ENCODE measurements at places on chromosomes 3 and 15.

DNA sequence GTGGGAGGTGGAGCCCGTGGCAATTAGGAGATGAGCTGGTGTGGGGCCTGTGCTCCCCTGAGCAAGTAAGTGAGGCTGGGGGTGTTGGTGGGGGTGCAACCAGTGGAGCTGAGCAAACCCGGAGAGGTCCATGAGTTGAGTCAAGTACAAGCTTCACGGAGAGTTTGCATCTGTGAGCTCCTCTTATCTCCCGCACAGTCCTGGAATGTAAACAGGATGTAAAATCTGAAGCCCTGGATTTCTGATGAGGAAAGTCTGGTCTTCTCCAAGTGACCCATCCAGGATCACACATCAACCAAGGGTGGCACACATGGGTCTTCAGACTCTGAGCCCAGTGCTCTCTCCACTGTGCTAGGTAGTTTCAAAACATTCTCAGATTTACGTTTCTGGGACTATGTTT is 67.8 kb downstream of the LSM3 start:
- no peak for DNase-seq

GRCh38 chr15:92889390-92890107 is 10.6 kb upstream of the CHD2 start:
- DNase-seq, result no peak

DNA sequence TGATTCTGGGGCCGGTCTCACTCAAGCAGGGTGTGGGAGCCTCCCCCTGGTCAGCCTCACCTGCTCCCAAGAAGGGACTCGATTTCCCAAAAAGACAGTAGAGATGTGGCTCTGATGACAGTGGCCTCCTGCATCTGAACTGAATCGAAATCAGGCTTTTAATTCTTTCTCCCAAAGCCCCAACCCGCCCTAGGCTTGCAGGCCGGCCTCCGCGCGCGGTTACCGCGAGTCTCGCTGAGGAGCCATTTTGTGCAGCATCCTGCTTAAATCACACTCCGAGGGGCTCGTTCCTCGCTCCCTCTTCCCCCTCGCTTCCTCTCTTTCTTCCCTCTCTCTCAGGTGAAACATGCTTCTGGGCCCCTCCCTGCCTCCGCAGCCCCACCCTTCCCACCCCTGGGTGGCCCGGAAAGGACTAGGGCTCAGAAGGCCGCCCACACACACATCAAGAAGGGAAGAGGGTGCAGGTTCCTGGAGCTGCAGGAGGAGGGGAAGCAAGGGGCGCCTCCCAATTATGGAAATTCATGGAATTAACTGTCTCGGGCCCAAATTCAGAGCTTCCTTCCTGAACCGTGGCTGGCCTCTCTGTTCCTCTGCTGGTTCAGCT is 30.9 kb upstream of the POLG start:
- no peak for DNase-seq

DNA sequence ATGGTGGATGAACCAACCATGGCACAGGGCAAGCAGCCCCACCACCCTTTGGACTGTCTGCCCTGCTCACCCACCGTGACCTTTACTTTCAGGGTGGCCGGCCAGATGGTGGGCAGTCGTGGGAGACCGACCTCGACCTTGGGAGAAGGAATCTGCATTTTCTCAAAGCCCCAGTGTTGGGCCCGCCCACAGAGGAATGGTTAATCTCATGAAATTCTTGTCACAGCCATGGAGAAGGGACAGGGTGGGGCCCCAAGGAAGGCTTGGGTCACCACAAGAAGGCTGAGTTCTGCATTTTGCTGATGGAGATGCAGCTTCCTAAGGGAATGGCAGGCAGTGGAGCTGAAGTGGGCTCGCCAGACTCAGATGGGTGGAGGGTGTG is 2.9 kb downstream of the PLXND1 start:
- no peak for DNase-seq

GRCh38 chr3:106880206-106880605 is 497.0 kb upstream of the CCDC54 start:
- no peak for DNase-seq

- DNase-seq, result no peak
These were observed 107.2 kb downstream of the ARPP21 start for GRCh38 chr3:35746492-35746891.

GRCh38 chr3:46711305-46711704 is 6.4 kb downstream of the PRSS50 start:
- DNase-seq, result no peak

DNA sequence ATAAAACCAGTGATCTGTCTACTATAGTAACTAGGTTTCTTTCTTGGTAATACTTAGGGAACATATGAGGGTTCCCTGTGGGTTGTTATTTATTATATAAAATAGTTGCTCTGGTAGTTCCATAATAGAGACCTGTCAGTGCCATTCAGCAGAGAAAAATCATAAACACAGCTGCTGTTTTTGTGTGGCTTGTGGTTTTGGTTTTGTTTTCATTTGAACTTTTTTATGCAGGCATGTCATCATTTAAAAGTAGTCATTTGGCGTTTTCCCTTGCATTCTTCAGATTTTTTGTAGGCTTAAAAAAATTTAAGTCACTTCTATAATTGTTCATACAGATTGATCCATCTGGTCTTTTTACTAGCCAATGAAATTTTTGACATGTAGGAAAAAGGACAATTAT is 47.9 kb downstream of the PIK3CA start:
- DNase-seq, result no peak

- no peak for DNase-seq
These were observed 9.3 kb upstream of the IL1RAP start for GRCh38 chr3:190504354-190505125.

DNA sequence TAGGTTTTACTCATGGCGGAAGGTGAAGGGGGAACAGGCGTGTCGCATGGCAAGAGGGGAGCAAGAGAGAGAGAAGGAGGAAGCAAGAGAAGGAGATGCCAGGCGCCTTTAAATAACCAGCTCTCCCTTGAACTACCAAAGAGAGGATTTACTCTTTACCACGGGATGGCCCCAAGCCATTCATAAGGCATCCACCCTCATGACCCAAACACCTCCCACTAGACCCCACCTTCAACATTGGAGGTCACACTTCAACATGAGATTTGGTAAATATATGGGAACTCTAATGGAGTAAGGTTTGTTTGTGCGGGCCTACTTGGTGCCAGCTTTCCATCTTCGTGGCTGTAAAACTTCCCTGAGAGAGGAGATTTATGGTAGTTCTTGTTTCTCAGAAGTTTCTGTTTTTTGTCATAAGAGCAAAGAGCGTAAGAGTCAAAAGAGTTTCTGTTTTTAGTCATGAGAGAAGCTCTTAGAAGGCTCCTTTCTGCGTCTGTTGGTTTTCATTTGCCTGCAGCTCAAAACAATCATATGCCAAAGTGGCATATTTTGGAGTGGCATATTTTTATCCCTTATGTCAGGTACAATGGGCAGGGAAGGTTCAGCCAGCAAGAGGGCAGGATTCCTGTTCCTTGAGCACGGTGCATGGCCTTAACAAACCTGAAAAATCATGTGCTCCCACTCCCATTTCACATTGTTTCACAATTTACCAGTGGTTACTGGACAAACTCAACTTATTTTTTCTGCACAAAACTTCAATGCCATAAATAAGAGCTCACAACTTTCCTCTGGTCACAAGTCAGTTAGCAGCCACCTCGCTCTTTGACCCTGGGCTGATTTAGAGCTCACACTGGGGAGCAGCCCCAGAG is 12.5 kb downstream of the PML start:
- no peak for DNase-seq

- no peak for DNase-seq
These were observed 35.1 kb downstream of the USP3 start for GRCh38 chr15:63539521-63539920.

- no peak for DNase-seq
These were observed 65.1 kb downstream of the B3GNT5 start for GRCh38 chr3:183317886-183318865.

GRCh38 chr15:63628123-63628822 is 31.1 kb downstream of the FBXL22 start:
- DNase-seq, result peak; percentile 45

DNA sequence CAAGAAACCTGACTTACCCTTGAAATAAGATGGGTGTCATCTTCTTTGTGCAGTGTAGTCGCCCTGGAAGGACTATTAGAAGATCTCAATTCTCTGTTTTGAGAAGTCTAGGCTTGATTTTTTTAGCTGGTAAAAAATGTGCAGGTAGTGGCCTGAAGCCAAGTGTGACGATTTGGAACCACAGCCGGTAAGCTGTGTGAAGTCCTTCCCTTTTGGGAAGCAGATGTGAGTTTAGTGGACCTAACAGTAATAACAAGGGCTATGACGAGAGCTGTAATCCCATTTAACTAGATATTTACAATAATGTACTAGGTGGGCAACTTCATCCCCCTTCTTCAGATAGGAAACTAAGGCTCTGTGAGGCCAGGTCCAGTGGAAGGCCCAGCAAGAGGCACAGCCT is 81.7 kb upstream of the MYZAP start:
- no peak for DNase-seq
